ENCODE measurements at places on chromosomes 16 and 17.

GRCh38 chr16:89279666-89280481 is 62.4 kb downstream of the ZNF778 start:
- no peak for DNase-seq

GRCh38 chr17:21275047-21275578 is 9.4 kb upstream of the MAP2K3 start:
- no peak for DNase-seq

DNA sequence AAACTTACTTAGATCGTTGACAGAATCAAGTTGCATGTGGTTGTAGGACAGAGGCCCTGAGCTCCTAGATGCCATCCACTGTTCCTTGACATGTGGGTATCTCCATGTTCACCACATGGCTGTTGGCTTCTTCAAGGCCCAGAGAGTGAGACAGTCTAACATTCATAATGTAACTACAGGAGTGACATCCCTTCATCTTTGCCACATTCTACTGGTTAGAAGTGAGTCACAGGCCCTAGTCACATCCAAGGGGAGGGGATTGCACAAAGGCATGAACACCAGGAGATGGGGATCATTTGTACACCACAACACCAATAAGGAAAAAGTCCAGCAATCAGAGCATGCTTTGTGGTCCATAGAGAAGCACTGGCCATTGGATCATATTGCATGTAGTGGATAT is 56.6 kb downstream of the WSCD1 start:
- DNase-seq, result no peak

DNA sequence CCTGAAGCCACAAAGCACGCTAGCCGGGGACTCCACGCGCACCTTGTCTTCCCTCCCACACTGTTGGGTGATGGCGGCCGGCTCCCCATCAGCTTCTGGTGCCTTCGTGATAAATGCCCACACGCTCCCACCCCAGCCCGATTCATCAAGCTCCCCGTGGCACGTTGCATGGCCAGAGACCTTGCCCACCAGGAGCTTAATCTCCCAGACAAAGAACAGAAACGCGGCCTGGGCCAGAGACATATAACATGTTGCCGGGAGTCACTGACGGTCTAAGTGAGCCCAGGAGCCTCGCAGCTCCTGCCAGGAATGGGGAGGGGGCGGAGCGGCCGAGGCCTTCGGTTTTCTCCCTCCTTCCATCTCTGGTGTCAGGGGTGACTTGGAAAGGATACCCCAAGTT is 93.1 kb downstream of the SDK2 start:
- DNase-seq, result no peak

DNA sequence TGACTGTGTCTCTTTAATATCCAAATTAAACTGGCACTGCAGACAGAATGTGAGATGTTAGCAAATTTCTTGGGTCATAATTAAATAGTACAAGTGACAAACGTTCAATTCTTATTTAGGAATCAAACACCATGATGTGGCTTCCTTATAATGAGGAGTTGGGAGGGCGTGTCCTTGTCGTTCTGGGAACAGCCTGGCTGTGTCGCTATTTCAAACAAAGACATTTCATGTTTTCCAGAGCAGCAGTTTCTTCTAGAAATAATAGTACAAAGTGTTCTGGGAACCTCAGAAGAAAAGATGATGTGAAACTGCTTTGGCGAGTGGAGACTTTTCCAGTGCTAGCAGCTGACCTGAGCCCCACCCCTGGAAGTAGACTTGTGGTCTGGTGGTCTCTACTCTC is 301.7 kb upstream of the N4BP1 start:
- no peak for DNase-seq

GRCh38 chr17:51362811-51363585 is 102.7 kb downstream of the UTP18 start:
- no peak for DNase-seq

GRCh38 chr16:85600078-85600477 is 13.0 kb upstream of the GSE1 start:
- DNase-seq, result no peak

- no peak for DNase-seq
These were observed 2.8 kb upstream of the RAPGEFL1 start for GRCh38 chr17:40174514-40174913.

- no peak for DNase-seq
These were observed 40.2 kb downstream of the GRB2 start for GRCh38 chr17:75365009-75365930.

DNA sequence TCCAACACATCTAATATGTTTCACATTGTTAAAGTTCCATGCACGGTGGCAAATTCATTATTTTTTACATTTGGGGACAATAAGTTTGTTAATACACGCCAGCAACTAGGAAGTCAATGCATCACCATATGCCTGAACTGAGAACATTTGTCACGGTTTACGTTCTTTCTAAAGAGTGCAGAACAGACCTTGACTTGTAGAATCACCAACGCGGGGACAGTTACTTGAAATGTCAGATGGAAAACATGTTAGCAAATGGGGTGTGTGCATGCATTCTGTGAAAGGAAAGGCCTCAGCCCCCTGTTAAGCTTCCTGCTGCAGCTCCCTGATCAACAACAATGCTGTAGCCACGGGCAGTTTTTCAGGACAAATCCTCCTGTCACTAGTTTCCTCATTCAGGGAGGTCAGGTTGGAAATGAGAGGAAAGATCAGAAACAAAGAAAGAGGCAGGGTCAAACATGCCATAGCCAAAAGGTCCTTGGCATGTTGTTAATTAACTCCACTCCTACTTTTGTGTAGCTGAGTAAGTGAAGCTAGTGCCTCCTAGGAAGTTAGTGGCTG is 18.4 kb downstream of the SMIM36 start:
- DNase-seq, result no peak
